ENCODE measurements at places on chromosomes 12 and 14.

DNA sequence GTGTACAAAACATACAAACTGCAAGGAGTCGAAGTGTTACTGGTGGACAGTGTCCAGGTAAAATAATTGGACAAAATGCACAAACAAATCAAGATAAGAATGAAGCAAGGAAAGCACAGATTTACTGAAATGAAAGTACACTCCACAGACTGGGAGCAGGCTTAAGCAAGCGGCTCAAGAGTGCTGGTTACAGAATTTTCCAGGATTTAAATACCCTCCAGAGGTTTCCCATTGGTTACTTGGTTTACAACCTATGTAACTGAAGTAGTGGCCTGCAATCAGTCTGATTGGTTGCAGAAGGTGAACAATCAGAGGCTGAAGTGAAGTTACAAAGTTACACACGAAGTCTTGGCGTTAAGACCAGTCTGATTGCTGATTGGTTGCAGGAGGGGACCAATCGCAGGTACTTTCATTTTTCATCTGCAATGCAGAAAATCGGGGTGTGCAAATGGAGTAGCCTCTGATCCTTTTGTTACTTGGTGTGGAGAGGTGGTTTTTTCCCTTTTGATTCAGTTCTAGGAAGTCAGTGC lies 11.6 kb upstream of the SCN8A start:
- DNase-seq, result no peak

DNA sequence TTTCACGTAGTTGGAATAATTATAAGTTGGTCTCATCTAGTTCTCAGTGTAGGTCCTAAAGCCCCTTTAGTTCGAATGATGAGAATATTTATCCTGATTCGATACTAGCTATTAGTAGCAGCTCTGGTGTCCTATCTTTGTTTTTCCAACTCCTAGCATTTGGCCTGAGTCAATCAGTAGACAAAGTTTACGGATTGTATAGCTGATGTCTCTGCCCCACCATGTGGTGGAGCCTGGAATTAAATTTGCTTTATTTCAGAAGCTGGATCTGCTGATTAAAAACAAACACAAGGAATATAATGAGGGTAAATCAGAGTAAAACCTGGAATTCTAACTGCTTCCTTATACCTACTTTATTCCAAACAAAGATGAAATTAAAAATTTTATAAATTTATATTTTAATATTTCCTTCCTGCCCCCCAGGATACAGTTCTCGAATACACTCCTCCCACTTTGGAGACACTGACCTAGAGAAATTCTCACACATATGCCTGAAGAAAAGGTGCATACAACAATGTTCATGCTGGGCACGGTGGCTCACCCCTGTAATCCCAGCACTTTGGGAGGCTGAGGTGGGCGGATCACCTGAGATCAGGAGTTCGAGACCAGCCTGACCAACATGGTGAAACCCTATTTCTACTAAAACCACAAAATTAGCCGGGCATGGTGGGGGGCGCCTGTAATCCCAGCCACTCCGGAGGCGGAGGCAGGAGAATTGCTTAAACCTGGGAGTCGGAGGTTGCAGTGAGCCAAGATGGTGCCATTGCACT lies 7.6 kb upstream of the BRMS1L start:
- no peak for DNase-seq

DNA sequence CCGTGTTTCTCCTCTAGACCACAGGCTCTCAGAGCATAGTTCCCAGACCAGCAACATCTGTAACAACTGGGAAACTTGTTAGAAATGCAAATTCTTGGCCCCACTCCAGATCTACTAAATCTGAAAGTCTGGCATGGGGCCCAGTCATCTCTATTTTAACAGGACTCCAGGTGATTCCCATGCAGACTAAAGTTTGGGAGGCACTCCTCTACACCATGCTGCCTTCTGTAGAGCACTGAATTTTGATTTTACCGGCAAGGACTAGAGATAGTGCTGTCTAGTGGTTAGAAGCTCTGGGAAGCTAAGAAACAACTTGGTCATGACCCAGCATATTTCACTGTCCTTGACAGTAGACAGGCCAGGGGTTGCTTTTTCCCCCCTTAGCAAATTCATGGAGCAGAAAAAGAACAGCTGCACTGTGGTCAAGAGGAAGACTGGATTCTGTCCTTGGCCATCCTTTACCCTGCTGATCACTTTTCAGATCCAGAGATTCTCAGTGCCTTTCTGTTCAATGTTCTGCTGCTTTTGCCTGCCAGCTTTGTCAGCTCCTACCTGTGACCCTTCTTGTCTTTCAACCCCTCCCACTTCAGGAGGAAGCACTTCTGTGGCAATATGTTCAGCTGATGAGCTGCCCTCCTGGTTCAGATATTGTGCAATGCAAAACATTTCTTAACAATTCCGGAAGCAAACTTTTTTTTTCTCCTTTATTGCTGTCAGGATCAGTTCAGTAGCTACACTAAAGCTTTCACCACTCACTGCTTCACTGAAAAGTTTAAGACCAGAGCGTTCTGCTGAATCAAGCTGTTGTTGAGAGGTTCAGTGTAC lies 133.8 kb upstream of the NUDT4 start:
- no peak for DNase-seq

- no peak for DNase-seq
These were observed 229.5 kb downstream of the FOXN3 start for GRCh38 chr14:89187501-89187900.

DNA sequence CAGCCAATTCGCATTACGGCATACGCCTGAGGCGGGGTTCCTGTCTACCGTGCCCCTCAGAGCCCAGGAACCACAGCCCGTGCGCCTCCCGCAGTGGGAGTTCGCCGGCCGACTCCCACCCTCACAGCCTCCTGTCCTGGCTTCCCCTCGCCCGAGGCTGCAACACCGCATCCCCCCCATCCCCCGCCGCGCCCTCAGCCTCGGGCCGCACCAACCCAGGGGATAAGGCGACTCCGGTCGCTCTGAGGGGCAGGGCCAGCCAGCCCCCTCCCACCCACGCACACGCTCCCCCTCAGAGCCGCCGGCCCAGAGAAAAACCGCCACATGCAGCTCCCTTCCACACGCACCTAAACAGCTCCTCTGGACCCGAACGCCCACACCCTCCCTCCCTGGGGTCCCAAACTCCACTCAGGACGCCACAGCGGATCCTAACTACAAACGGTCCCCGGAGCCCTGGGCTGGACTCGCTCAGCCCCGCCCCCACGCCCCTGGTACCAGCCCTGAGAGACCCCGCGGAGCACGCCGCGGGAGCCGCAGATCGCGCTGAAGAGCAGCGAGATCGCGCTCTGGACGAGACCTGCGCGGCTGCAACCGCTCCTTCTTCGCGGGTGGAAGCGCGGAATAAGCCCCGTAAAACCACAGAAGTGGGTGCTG lies at the start of gene C14orf39:
Gene C14orf39 (minus strand): TSS at position 466 of the 654 bp plus-strand sequence. CDS start 985 bp downstream, outside the sequence.
- no peak for DNase-seq

DNA sequence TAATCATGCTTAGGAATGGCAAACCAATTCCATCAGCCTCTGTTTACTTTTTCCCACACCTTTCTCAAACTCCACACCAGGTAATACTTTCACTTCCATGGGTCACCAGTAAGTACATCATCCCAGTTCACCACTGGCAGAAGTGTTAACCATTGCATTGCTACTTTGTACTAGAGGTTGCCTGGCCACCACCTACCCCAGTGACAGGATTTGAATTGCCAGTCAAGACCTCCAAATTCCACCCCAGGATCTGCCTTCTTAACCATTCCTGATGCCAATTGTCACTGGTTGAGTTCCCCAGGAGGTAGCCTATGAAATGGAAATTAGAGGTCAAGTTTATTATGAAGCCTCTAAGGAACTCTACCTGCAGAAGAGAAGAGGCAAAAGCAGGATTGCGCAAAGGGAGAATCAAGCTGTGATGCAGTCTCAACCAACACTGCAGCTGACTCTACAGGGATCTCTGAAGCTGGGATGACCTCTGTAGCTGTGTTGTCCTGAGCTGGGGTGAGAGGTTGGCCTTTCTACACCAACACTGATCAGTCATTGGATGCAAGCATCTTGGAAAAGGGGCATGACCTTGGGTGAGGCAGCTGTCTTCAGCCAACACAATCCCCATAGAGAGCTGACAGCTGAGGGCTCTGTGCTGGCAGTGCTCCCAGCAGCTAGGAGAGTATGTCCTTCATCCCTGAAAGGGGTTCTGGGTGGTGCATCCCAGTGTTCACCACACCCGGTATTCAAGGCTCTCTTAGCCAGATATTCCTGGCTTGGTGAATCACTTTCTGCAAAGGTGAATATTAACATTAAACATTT lies 37.0 kb upstream of the HMGA2 start:
- DNase-seq, result no peak

DNA sequence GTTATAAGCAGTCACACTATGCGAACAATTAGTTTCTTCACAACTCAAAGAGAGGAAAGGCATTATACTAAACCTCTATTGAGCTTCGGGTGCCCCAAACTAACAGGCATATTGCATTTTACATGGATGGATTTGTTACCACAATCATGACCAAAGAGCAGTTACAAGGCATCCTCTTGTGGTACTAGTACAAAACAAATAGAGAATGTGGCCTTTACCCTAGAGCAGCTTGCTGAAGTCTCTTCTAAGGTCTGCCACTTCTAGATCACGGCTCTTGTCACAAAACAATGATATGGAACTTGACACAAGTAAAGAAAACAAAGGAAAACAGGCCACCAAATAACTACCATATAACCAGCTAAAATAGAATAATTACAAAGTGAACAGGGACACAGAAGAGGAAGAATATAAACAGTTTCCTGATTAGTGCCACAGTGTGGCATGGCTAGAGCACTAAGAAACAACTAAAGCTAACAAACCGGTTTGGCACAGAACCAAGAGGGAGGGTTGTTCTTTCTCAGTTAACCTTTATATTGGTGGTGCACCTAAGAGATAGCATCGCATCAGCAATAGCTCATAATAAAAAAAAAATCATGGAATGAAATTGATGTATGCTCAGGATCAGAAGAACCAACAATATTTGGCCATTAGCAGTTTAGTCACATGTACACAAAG lies 209.7 kb upstream of the ATP2B1 start:
- no peak for DNase-seq

GRCh38 chr12:678747-679712 lies 15.8 kb upstream of the NINJ2 start:
- no peak for DNase-seq

- peak; percentile 92 for DNase-seq
These were observed 25.0 kb downstream of the HIP1R start for GRCh38 chr12:122860040-122860853.

DNA sequence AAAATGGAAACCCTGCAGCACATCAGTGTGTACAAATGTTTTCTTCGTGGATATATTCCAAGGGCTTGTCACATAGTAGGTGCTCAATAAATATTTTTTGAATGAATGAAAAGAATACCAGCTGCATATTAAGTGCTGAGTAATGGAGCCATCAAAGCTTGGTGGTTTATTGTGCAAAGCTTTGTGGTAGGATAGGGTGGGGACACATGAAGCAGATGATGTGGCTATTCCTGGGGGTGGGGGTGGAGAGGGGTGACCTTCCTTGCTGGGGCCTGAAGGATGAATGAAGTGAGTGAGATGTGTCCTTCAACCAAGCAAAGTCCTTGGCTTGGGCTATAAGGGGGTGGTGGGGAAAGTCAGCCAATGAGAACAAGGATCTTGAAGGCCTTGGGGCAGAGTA lies 4.3 kb upstream of the KRT81 start:
- DNase-seq, result no peak

GRCh38 chr12:93908264-93908663 lies 231.1 kb downstream of the CRADD start:
- DNase-seq, result no peak

DNA sequence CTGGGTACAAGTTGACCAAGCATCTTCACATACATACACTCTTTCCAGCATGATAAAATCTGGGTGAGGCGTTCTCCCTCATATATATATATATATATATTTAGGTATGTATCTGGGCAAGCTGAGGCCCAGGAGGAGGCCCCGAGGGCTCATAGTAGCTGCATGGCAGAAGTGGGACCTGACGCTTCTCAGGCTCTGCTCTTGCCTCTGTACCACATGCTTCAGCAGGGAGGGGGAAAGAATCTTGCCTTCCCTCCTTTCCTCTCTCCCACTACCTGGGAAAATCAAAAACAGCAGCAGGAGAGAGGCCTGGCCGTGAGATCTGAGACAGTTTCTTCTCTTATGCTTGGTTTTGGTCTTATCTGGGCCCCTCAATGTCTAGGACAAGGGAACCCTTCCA lies 9.2 kb downstream of the PPP1R1A start:
- DNase-seq, result no peak

GRCh38 chr12:27958675-27959074 lies 13.9 kb downstream of the PTHLH start:
- no peak for DNase-seq

DNA sequence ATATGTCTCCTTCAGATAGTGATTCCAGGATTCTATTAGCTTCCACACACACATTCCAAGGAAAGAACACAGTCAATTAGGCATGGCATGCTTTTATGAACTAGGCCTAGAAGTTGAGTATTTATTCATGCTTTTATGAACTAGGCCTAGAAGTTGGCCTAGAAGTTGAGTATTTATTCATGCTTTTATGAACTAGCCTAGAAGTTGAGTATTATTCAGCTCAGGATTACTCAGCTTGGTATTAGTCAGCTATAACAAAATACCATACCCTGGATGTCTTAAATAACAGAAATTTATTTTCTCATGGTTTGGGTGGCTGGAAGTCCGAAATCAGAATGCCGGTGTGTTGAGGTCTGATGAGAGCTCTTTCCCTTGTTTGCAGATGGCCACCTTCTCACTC lies 442.7 kb upstream of the FLRT2 start:
- DNase-seq, result no peak

GRCh38 chr14:55129086-55129427 lies at the start of gene LGALS3:
Gene LGALS3, plus strand, starts transcription at chr14:55129252. Its CDS starts 8,122 bp downstream, at chr14:55137374.
- peak; percentile 94 for DNase-seq

DNA sequence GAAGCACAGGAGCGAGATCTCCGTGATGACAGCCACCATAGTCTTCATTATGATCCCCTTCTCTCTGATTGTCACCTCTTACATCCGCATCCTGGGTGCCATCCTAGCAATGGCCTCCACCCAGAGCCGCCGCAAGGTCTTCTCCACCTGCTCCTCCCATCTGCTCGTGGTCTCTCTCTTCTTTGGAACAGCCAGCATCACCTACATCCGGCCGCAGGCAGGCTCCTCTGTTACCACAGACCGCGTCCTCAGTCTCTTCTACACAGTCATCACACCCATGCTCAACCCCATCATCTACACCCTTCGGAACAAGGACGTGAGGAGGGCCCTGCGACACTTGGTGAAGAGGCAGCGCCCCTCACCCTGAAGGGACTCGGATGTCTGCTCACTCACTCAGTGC lies 775 bp downstream of the OR10P1 start:
- DNase-seq, result no peak

DNA sequence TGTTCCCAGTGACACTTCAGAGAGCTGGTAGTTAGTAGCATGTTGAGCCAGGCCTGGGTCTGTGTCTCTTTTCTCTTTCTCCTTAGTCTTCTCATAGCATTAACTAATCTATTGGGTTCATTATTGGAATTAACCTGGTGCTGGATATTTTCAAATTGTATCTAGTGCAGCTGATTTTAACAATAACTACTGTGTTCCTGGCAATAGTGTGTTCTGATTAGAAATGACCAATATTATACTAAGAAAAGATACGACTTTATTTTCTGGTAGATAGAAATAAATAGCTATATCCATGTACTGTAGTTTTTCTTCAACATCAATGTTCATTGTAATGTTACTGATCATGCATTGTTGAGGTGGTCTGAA lies 3.0 kb downstream of the FOS start:
- no peak for DNase-seq

- DNase-seq, result no peak
These were observed 29.5 kb upstream of the MAP1LC3B2 start for GRCh38 chr12:116529686-116530085.

- DNase-seq, result no peak
These were observed 42.1 kb downstream of the CCDC85C start for GRCh38 chr14:99561864-99562263.

- DNase-seq, result no peak
These were observed 115.7 kb downstream of the NCOR2 start for GRCh38 chr12:124451637-124452243.

GRCh38 chr12:2467447-2468195 lies 327.1 kb upstream of the FKBP4 start:
- no peak for DNase-seq

All from upper lobe of right lung (tissue), 1 donor.